ENCODE measurements at places on chromosomes 5 and 9.

DNA sequence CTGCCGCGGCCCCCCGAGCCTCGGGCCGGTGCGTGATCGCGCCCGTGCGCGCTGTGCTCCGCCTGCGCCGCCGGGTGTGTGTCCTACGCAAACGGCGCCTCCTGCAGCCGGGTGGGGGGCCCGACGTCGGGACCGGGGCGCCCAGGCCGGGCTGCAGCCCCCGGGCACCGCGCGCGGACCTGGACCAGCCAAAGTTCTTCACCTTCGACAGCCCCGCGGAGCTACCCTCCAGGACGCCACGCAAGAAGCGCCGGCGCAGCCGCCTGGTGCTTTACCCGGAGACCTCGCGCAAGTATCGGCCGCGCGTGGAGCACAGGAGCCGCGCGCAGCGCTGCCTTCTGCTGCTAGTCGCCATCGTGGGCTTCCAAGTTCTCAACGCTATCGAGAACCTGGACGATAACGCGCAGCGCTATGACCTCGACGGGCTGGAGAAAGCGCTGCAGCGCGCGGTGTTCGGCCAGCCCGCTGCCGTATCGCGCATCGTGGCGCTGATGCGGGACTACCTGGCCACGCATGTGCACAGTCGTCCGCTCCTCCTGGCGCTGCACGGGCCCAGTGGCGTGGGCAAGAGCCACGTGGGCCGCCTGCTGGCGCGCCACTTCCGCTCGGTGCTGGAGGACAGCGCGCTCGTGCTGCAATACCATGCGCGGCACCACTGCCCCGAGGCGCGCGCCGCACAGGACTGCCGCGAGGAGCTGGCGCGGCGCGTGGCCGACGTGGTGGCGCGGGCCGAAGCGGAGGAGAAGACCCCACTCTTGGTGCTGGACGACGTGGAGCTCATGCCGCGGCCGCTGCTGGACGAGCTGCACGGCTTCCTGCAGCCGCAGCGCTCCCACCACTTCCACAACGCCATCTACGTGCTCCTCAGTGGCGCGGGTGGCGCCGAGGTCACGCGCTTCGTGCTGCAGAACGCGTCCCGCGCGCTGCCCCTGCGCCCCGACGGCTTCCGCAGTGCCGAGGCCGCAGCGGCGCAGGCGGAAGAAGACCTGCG, 1.5 kb downstream of the TOR4A start:
- no peak for DNase-seq

- DNase-seq, result no peak
Measured at GRCh38 chr9:95107001-95107749, 210.3 kb downstream of the FANCC start.

DNA sequence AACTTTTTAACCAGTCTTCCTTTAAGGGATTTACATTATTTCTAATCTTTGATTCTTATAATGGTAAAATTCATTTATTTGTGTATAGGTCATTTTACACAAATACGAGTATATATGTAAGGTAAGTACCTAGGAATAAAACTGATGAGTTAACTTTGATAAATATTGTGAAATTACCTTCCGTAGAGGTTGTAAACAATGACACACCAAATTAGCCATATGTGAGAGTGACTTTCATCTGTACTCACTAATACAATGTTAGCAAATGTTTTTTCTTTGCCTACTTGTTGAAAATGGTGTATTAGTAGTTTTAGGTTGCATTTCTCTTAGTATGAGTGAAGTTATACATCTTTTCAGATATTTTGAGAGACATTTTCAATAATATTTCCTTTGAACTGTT, 42.6 kb upstream of the TSLP start:
- DNase-seq, result no peak

- DNase-seq, result peak; percentile 65
Measured at GRCh38 chr5:179166886-179167841, 107.0 kb downstream of the ZNF354C start.

DNA sequence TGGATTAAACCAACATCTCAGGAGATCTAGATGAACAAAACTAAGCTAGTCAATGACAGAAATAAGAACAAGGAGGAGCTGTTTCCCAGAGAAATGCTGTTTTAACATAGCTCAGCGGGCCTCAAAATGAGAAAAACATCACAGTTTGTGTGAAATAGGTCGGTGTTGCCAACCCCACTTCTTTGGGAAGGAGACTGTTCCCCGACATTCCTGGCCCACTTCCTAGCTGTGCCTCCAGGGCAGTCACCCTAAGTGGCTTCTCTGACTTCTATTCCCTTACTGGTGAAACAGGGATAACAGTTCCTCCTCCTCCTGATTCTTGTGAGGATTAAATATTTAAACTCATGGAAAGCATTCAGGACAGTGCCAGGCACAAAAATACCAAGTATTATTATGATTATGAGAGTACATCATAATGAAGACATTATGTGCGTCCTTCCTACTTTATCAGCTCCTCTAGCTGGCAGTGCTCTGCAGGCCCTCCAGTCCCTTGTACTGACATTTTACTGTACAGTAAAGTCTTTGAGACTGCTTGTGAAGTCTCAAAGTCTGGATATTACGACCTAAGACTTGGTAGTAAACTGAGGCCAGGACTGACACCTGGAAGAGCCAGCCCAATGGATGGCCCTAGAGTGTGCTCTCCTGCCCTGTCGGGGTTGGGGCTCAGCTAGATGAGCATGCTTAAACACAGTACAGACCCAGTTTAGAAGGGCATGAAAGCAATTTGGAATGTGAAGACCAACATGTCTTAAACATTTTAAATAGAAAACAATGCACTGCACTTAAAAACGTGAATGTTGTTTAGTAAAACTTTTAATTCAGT, 7.3 kb downstream of the ISCA1 start:
- no peak for DNase-seq

- no peak for DNase-seq
Measured at GRCh38 chr9:120677965-120678364, 36.3 kb downstream of the MEGF9 start.

- no peak for DNase-seq
Measured at GRCh38 chr5:22593592-22593991, 259.6 kb downstream of the CDH12 start.

DNA sequence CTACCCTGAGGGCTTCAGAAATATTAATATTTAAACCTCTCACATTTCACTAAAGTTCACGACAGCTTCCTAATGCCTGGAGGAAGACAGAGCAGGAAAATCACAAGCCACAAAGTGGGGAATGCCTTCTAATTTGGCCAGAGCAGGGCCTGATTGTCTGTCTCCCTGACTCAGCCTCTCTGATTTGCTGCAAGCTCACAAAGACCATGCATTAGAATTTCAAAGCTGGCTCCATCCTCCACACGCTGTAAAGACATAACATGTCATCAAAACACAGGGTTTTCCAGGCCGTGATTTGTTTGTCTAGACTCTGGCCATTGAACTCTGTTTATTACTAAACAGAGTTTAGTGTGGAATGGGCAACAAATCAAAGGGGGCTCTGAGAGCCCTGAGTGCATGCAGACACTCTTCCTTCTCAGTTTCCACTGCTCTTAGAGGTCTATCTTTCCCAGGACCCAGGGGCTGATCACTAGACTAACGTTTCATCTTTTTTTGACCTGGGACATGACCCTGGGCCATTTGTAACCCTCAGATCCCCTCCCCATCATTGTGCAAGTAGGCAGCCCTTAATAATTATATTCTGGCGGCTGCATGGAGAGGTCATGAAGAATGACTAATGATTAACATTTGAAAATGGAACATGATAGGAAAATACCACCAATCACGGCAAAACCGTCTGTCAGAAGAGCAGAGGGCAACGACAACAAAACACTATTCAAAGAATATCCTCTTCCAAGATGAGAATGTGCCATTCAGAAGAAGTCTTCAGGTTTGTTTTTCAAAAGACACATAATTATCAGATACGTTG, 140.2 kb downstream of the ENC1 start:
- no peak for DNase-seq

DNA sequence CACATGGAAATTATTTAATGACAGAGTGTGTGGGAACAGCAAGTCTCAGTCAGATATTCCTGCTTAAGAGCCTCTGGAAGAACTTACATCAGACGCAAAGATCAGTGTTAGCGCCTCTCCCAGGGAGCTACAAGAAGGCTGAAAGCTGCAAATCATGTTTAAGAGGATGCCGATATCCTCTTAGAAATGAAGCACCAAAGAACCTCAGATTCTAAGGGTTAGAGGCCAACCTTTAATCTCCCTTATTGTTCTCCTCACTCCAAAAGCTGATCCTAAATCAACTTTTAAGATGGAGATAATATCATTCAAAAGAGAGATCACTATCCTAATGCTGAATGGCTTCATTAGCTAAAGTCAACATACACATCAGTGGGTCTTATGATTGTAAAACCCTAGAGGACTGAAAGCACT, 160.6 kb downstream of the NFIB start:
- no peak for DNase-seq

GRCh38 chr5:14671414-14671813, 6.9 kb downstream of the OTULIN start:
- no peak for DNase-seq

DNA sequence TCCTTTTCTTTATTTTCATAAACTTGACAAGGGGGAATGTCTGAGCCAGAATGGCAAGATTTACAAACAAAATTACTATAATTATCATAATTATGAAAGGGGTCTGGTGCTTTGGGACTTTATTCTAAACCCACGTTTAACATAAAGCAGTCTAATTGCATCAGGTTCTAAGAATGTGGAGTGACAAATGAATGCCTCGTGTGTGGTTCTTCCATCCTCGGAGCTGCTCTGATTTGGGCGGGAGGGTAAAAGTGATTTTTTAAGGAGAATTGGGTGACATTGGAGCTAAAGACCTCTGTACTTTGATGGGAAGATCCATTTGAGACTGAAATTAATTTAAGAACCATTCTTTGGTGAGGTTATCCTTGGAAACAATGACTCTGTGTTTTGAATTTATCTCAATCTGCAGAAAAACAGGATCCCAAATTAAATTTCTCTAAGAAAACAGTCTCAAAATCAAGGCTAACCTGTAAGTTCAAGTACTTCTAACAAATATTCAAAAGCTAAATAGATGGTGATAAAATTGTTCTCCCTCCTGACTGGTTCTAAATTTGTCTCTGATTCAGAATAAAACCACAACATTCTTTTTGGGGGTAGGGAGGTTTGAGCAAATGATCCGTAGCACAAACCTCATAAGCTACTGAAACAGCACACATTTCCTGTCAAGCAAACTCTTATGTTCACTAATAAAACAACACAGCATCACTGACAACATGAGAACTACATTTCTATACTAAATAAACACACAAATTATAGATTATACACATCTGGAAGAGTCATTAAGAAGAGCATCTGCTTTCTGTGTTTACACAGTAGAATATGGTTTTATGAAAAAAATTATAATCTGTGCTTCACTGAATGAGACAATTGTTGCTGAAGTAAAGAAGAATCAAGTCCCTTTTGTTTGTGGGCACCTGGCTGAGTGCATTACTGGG, 85.5 kb downstream of the DCP2 start:
- no peak for DNase-seq

DNA sequence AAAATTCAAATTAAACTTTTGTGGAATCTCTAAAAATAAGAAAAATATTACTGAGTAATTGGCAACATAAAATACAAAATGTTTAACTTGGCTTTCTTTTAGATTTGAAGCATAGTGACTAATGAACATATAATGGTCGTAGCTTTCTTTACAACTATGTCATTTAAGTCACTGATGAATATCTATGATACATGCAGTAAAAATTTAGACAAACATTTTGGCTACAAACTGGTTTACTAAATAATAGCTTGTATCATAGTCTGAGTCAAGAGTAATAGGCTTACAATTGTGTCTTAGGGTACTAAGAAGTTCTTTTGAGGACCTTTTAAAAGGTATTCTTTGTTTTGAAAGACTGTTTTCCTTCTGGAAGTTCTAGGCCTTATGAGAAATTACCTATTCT, 2.0 kb upstream of the APC start:
- DNase-seq, result no peak

Data from RWPE2 (cell line).